ENCODE measurements at places on chromosomes 5 and 9.

- DNase-seq: no peak
Observed at GRCh38 chr5:52703321-52703720, 84.4 kb upstream of the ITGA1 start.

DNA sequence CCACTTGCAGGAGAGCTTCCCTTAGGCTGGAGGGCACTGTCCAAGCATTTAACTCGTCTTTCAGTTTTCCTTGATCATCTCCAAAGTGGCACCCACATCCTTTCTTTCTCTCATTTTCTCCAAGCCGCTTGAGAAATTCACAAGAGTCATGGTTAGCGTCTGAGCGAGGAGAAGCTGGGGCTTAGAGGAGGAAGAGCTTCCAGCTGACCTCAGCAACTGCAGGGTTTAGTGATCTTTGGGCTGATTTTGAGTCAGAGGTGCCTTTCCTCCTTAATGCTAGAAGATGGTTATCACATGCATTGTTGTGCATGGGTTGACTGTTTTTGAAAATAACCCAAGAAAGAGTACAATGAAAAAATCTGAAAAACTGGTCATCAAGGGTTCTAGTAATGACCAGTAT is 134.7 kb downstream of the GADD45G start:
- peak; percentile 13 for DNase-seq

- no peak for DNase-seq
Observed at GRCh38 chr9:21252721-21253547, 13.1 kb upstream of the IFNA14 start.

DNA sequence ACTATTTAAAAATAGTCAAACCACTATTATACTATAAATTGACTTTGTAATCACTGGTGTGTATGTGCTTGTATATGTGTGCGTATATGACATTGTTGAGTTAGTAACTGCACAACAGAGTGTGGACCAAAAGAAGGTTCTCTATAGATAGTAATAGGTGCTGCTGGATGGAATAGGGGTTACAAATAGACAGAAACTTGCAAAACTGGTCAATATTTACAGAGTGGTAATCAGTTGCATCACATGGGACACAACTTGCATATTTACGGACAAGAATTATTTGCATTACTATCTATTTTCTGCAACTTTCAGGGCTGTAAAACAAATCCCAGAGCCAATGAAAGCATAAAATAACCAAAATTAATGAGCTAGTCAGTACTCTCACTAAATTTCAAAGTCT is 42.4 kb downstream of the TNFSF8 start:
- DNase-seq: no peak

DNA sequence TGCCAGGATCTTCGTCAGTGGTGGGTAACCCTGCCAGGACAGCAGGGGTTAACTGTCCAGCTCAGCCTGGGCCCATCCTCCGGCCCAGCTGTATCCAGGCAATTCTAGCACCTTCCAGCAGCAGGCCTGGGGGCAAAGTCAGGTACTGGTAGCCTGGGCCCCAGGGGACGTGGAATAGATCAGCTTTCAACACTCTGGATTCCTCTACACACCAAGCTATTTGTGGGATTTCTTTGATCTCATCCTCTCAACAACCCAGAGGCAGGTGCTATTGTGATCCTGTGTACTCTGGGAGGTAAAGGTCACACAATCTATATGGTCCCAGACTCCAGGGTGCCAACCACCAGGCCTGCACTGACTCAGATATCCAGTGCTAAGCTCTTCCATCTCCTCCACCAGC is 8.7 kb upstream of the SPOUT1 start:
- DNase-seq: no peak

DNA sequence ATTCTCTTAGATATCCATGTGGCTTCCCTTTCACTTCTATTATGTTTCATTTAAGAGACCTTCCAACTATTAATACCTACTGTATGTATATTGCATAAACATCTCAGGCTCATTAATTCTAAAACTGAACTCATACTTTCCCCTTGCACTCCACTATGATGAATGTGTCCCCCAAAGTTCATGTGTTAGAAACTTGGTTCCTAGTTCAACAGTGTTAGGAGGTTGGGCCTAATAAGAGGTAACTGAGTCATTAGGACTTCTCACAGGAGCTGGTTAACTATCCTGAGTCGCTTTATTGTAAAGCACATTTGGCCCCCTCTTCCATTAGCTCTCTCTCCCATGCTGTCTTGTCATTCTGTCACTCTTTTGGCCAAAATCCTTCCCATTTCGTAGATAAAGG is 22.0 kb downstream of the ANKHD1 start:
- DNase-seq: no peak

DNA sequence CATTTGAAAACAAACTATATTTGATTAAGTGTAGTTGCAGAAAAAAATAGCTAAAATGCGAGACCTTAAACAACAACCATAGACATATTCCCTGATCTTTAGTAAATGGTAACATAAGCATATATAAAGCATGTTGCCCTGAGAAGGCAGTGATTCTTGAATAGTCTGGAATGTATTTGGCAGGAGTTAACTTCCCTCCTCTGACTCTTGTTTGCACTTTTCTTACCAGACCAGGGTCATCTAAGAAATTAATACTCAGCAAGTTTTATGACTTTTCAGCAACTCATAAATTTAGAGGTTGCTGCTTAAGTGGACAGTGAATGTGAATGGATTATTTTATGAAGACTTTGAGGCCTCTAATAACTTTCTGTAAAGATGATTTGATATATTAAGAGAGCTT is 55.3 kb upstream of the NUDT12 start:
- no peak for DNase-seq

DNA sequence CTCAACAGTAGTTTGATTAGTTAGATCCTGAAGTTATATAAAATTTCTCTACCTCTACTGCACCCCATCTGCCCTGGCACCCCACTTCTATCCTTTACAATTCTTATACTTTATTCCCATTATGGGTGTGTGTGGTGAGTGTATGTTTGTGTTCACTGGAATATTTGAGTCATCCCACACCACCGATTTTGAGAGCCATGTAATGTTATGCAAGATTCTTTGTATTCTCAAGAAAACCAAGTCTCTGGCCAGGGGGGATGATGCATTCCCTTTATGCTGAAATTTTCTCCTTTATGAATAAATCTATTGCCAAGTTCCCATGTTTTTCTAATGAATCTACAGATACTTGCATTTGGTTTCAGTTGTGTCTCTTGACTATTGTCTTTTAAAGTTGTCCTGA is 266.8 kb downstream of the ARHGEF28 start:
- no peak for DNase-seq

DNA sequence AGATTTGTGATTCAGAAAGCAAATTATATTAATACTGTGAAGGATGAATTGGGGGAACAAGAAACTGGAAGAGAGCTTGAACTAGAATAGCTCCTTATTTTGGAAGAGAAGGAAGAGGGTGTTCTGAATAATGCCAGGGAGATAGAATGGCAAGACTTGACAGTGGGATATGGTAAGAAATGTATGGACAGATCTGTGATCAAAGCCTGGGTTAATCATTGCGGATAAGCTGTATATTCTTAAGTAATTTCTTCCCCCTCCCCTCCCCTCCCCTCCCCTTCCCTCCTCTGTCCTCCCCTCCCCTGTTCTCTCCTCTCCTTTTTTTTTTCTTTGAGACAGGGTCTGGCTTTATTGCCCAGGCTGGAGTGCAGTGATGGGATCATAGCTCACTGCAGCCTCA is 10.1 kb upstream of the IL6ST start:
- DNase-seq: no peak

DNA sequence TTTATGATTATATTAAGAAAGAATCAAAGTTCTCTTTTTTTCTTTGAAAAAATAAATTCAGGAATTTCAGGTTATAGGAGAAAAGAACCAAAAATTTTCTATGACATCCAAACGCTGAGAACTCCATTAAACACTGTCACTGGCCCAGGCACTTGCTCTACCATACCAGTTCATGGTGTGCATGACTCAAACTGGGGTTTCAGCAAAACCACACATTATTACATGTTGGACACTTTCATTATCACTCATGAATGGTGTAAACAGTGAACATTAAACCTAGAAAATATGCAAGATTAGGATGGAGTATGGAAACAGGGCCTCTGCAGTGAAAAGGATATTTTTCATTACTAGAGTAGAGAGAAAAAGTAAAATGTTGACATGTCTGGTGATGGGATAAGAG is 369.9 kb upstream of the FAM174A start:
- DNase-seq: no peak

- no peak for DNase-seq
Observed at GRCh38 chr9:135267191-135267809, 179.8 kb downstream of the OLFM1 start.

GRCh38 chr5:62623271-62623670 is 44.7 kb downstream of the LRRC70 start:
- DNase-seq: no peak

- no peak for DNase-seq
Observed at GRCh38 chr9:83986195-83986594, 5.6 kb downstream of the RMI1 start.

GRCh38 chr5:100430268-100431195 is 104.6 kb upstream of the FAM174A start:
- DNase-seq: peak; percentile 46

DNA sequence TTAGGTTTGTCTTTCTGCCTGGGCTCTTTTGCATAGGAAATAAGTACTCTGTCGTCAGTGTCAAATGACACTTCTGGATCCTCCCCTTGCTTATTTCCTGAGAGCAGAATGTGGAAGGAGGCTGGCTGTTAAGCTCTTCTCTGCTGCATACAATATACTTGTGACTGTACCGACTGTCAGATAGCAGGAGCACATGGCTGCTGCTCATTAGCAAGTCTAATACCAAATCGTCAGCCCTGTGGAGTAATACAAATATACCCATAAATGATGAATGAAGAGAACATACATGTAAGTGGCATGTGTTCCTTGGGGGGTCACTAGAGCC is at the start of gene GPR151:
Gene GPR151 (minus strand): TSS at position 40 of the 325 bp plus-strand sequence. CDS start 77 bp downstream, outside the sequence.
- DNase-seq: no peak
